ENCODE measurements at places on chromosomes 12 and 14.

DNA sequence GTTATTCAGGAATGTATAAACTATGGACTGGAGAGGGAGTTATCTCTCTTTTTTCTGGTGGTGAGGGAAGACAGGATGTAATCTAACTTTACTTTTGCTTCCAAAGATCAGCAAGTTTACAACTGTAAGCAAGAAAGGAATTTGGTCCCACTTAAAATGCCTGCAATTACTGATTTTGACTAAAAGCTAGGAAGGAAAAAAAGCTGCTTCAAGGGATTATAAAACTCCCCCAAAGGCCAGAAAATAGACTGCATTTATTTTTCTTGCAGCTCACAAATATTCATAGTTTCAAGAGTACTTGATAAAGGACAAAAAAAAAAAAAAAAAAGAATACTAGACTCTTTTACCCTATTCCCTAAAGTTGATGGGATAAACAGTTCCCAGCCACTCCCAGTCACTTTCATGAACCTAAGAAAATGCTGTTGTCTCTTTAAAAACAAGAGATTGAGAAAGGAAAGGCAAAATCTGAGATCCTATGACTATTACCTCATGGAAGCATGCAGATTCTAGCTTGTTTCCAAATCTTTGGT lies 128.7 kb upstream of the BMP4 start:
- DNase-seq = peak; percentile 65

GRCh38 chr12:6980740-6981139 lies 10.0 kb downstream of the EMG1 start:
- no peak for DNase-seq

- no peak for DNase-seq
Observed at GRCh38 chr12:121786440-121786825, 7.1 kb downstream of the RHOF start.

GRCh38 chr12:30308010-30308717 lies 387.5 kb downstream of the IPO8 start:
- DNase-seq = no peak

DNA sequence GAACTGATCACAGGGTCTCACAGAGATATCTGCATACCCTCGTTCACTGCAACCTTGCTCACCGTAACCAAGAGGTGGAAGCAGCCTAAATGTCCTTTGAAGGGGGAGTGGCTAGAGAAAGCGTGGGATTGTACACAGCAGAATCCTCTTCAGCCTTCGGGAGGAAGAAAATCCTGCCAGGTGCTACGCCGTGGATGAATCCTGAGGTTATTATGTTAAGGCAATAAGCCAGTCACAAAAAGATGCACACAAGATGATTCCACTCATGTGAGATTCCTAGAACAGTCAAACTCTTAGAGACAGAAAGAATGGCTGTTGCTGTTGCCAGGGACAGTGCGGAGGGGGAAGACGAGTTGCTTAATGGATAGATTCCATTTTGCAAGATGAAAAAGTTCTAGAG lies 39.6 kb upstream of the SFSWAP start:
- DNase-seq = no peak

DNA sequence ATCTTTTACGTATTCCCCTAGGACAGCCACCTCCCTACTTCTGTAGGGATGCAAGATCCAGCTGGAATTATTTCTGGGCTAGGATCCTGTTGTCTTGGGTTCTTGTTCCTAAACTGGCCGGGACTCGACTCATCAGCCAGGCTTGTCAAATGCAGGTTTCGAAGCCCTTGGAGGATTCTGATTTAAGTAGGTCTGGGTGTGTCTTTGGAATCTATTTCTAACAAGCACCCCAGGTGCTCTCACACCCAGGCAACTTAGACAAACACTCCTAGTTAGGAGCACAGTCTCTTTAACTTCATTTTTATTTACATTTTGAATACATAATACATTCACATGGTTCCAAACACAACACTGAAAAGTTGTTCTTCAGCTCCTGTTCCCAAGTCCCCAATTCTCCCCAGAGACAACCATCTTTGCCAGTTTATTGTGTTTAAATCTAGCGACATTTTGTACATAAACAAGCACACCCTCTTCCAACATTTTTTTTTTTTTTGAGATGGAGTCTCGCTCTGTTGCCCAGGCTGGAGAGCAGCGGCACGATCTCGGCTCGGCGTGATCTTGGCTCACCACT lies 20.9 kb downstream of the MORN3 start:
- DNase-seq = no peak

- DNase-seq = no peak
Observed at GRCh38 chr12:130619385-130620001, 96.6 kb downstream of the RIMBP2 start.

- DNase-seq = no peak
Observed at GRCh38 chr14:44970907-44971306, 8.9 kb downstream of the TOGARAM1 start.

GRCh38 chr12:108638141-108638827 lies 4.6 kb upstream of the SELPLG start:
- peak; percentile 52 for DNase-seq

DNA sequence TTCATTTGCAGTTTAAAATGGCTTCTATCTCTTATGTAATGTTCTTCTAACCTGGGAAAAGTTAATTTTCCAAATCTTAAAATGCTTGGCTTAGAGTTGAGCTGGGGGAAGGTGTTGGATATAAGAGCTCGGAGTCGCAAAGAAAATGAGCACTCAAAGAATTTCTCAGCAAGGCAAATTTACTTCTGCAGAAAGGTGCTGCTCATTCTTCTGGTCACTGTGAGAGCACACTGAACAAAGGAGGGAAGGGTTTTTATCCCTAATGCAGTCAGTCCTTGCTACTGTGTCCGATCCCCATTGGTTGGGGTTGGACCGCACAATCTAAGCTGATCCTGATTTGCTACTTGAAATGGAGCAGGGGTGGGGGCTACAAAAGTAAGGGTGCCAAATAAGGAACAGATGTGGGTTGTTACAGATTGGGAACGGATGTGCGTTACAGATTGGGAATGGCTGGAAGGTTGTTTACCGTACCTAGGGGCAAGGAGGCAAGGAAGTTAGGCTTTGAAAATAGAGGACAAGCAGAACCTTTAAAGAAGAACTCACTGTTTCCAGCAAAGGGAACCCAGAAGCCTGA lies 19.4 kb downstream of the TXNRD1 start:
- no peak for DNase-seq

GRCh38 chr12:47397664-47398281 lies 308.1 kb downstream of the RPAP3 start:
- no peak for DNase-seq

- peak; percentile 72 for DNase-seq
Observed at GRCh38 chr14:30227436-30227835, 299.8 kb upstream of the PRKD1 start.

- DNase-seq = peak; percentile 63
Observed at GRCh38 chr12:119153477-119154434, 25.0 kb upstream of the HSPB8 start.

- no peak for DNase-seq
Observed at GRCh38 chr14:95064256-95064655, 93.1 kb downstream of the DICER1 start.

- DNase-seq = no peak
Observed at GRCh38 chr12:108856170-108856427, 1.3 kb downstream of the SSH1 start.

DNA sequence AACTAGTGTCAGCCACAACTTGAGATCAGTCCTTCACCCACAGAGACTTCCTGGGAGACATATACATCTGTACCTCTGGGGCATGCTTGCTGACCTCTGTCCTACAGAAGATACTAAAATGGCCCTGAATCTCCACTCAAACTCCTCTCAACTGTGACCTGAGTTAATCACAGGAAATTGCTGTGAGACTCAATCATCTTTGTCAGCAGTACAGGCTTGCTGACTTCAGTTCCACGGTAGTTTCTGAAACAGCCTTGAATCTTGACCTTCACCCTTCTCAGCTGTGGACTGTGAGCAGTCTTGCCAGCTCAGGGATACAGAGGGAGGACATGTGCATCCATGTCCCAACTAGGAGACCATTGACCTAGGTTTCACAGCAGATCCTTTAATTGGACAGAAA lies 1.4 kb upstream of the KLRC1 start:
- no peak for DNase-seq

GRCh38 chr12:30974746-30975500 lies 48.4 kb downstream of the TSPAN11 start:
- no peak for DNase-seq

DNA sequence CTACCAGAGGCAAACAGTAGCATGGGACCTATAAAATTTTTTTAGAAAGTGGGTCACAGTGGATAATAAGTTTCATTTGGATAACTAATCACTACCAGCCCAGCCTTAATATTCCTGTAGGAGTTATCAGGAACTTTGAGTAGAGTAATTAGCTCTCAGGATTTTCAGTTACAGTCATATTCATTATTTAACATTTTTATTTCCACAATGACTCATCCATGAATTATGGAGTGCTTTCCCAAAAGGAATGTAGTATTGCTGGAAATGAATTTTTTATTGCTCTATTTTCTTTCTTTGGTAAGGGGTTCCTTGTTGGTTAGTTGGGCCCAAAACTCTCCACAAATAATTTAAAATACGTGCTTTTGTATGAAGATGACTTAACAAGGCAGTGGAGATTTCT lies 53.7 kb downstream of the ERC1 start:
- peak; percentile 21 for DNase-seq

GRCh38 chr14:88986146-88986841 lies 161.8 kb downstream of the TTC8 start:
- peak; percentile 16 for DNase-seq

DNA sequence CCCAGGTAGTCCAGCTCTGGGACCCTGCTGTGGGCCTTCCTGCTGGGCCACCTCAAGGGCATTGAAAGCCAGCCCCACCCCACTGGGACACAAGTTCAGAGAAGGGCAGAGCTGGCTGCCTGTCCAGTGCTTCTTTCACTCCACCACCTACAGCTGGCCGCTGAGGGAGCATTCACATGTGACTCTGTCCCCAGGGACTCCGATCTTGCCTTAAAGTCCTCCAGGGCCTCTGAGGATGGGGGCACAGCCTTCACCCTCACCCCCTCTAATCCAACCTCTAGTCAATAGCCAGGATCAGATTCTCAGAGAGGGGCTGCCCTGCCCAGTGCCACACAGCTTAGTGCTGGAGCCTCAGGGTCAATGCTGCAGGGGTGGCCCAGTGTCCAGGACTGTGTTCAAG lies 5.0 kb upstream of the CYP46A1 start:
- DNase-seq = no peak

- DNase-seq = peak; percentile 43
Observed at GRCh38 chr14:71687166-71687831, 244.9 kb upstream of the RGS6 start.

DNA sequence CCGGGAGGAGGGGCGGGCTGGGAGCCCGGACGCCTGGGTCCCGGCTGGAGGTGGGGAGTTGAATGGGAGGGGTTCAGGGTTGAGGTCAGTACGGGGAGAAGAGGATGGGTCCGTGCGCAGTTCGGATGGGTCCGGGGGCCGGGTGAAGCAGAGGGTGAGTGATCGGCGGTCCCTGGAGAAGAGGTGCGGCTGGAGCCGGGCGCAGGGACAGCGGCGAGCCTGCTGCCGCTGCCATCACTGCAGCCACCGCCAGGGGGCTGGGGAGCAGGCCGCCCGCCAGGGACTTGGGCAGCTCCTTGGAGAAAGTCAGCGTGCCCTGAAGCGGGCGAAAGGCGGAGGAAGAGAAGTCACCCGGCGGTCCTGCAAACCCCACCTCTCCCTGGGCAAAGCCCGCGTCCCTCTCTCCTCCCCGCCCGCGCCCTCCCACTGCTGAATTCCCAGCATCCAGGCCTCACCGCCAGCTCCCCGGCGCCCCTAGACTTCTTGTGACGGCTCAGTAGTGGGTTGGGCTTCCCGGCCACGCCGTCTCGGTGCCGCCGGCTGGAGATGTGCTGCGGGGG lies 6.0 kb upstream of the GPR84 start:
- peak; percentile 93 for DNase-seq

GRCh38 chr14:47935332-47935731 lies 259.9 kb upstream of the MDGA2 start:
- no peak for DNase-seq

- DNase-seq = no peak
Observed at GRCh38 chr12:46214668-46215436, 54.0 kb downstream of the SLC38A1 start.

- DNase-seq = peak; percentile 72
Observed at GRCh38 chr12:31591380-31591901, 505 bp upstream of the DENND5B start.

Measured in umbilical cord (tissue), 2 donors.